Dermis blood vessel endothelial cell (primary cell): ENCODE measurements at places on chromosomes 12 and 14.

GRCh38 chr12:32659908-32660440, 19.1 kb upstream of the DNM1L start:
- no peak for DNase-seq

DNA sequence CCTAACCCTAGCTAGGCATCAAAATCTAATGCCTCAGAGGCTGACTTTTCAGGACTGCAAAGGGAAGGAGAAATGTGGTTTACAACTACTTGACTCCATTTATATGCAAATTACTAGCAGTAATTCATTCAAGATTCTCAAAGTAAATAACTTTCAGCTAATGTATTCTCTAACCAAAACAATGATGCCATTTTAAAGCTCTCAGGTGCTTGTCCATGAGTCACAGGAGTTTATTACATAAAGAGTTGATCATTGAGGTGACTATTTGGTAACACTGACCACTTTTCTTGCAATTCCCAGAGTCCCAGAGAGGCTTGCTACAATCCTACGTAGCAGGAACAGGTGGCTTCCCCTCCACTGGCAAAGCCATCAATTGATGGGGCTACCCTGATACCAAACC, 109.0 kb upstream of the SLC35F4 start:
- no peak for DNase-seq

DNA sequence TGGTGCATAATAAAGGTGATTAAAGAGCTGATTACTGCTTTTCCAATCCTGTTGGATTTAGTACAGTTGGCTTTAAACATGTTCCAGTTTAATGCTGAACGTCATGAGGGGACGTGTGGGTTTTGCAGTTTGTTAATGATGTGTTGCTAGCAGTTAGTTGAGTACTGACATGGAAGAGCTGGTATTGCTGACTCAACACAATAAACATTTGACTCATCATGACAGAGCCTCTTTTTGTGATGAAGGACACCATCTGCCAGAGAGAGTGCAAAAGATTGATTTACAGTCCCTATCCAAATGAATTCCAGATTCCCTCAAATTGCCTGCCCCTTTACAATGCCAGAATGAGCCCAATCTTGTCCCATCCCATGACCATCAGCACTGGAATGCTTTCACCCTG, 346.2 kb upstream of the PRICKLE1 start:
- DNase-seq = no peak

GRCh38 chr12:99978152-99978551, 6.6 kb downstream of the ANKS1B start:
- DNase-seq = no peak

GRCh38 chr12:131445795-131446194, 265.1 kb upstream of the SFSWAP start:
- no peak for DNase-seq

DNA sequence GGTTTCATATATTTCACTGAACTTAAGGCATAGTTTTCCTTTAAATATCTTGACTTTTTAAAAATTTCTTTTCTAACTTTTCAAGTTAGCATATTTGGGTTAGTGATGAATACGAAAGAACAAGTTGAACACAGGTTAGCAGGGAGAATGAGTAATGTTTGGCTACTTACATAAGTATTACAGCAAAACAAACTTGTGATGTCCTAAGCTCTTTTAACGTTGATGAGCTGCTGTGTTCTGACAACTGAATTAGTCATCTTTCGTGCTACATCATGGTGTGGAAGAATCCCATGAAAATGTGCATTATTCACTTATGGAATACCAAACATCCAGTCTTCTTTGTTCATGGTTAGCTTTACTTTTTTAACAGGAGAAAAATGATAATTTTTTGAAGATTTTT, 36.3 kb upstream of the PDZRN4 start:
- DNase-seq = no peak

GRCh38 chr12:125136702-125137101, 71.5 kb downstream of the AACS start:
- no peak for DNase-seq

DNA sequence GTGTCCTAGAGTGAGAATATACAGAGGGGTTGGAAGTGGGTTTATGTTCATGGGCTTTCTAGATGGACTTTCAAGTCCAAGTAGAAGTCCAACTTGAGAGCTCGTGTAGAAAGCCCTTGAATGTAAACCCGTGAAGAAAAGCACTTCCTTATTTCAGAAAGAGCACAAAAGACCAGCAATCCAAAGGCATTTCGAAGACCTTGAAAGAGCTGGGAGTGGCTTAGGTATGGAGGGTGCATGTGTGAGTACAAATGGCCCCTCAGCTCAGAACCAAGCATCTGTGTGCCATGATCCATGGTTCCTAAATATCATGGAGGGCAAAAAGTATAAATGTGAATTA, 160.7 kb downstream of the ETV6 start:
- DNase-seq = no peak

GRCh38 chr12:57590864-57591781, at the start of gene PIP4K2C:
Gene PIP4K2C, plus strand, starts transcription at chr12:57591192. Its CDS starts 98 bp downstream, at chr12:57591290.
- peak; percentile 21 for DNase-seq

GRCh38 chr14:33986804-33987203, 35.9 kb upstream of the EGLN3 start:
- DNase-seq = peak; percentile 6

- no peak for DNase-seq
Observed at GRCh38 chr12:127041985-127042625, 1224.9 kb upstream of the TMEM132C start.

- DNase-seq = no peak
Observed at GRCh38 chr14:33460164-33460563, 490.7 kb downstream of the EGLN3 start.

GRCh38 chr12:62631471-62632410, 165.1 kb downstream of the MON2 start:
- DNase-seq = peak; percentile 70

DNA sequence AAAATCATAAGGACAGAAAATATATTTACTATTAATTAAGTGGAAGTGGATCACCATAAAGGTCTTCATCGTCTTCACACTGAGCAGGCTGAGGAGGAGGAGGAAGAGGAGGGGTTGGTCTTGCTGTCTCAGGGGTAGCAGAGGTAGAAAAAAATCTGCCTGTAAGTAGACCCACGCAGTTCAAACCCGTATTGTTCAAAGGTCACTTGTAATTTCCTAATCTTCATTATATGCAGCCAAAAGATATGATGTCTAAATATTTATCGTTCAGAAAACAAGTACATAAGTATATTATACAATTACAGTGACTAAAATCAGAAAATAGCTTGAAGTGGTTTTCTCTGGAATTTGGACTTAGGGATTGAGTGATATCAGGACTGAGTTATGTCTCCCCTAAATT, 72.1 kb downstream of the GTF2A1 start:
- no peak for DNase-seq

GRCh38 chr12:46221255-46222128, 47.4 kb downstream of the SLC38A1 start:
- DNase-seq = peak; percentile 61

- DNase-seq = no peak
Observed at GRCh38 chr12:62808166-62808879, 126.6 kb downstream of the PPM1H start.
